NCI-H2081 (cell line): ENCODE measurements at places on chromosomes 11 and 22.

- no peak for DNase-seq
These were observed 49.0 kb upstream of the FGF3 start for GRCh38 chr11:69868006-69868810.

DNA sequence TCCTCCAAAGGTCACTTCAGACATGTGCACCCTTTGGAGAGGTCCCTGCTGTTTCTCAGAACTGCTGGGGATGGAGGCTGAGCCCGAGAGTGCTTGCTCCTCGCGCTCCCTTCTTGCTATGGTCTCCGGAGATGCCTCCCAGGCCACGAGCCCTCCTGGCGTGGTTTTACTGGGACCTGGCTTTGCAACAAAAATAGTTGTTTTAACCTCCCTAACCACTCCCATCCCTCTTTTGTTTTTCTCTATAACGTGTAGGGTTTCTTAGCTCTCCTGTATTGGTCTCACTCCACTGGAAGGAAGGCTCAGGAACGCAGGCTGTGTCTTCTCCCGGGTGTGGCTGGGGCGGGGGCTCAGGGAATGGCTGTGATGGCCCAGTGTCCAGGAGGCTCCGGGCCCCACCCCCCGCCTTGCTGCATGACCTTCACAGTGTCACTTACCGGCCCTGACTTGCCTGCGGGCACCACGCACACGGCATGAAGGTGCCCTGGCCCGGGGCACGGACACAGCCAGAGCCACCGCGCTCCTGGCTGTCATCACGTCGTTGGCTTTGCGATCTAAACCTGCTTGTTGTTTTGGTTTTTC is 5.6 kb downstream of the PTDSS2 start:
- no peak for DNase-seq

GRCh38 chr22:43014316-43014868 is 557 bp downstream of the PACSIN2 start:
- no peak for DNase-seq

DNA sequence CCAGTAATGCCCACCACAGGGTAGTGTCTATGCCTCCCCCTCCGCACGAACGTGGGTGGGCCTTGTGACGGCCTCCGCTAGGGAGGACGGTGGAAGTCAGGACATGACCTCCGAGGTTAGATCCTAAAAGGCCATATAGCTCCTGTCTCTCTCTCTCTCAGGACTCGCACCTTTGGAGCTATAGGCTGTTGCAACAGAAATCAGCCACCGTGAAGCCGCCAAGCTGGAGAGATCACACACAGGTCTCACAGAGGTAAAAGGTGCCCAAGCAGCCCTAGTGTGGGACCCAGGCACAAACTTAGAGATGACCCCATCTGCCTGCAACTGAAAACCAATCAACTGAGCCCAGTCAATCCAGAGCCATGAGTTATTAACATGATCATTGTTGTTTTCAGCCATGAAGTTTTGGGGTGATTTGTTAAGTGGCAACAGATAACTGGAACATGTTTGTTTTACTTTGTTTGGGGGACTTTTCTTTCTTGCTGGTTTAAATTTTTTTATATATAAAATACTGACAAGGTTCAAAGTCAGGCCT is 7.4 kb upstream of the NAP1L4 start:
- DNase-seq, result no peak
